Kidney glomerular epithelial cell (primary cell): ENCODE measurements at places on chromosomes 3 and 15.

DNA sequence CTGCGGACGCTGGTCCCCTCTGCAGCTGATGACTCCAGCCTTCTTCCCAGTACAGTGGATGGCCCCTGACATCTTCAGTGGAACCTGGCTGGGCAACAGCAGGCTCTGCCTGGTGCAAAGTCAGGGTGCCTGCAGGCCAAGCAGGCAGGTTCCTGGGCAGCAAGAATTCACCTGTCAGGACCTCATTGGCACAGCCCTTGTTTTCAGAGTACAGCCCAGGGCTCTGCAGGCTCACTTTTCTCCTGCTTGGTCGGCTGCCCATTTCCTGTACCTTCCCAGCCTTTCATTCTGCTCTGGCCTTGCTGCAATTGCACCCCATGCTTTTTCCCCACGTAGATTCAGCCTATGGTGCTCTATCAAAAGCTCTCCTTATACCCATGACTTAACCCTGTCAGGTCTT is 56.0 kb downstream of the LRTM1 start:
- no peak for DNase-seq

DNA sequence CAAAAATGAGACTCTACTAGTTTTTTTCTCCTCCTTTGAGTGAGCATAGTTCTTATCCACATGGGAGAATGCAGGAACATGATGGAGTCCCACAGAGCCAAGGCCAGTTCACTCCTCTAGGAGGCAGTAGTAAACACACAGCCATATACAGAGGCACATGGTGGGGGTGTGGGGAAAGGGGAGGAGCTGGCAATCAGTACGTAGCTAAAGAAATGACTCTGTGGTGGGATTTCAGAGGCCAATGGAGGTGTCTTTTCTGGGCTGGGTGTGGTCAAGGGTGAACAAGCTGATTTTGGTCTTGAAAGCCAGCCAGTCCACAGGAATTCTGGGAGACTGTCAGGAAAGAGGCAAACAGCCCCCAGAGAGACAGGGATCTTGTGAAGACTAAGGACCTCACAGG is 6.6 kb upstream of the RAB11A start:
- no peak for DNase-seq

- DNase-seq: no peak
Measured at GRCh38 chr3:99559196-99559595, 79.2 kb upstream of the COL8A1 start.

DNA sequence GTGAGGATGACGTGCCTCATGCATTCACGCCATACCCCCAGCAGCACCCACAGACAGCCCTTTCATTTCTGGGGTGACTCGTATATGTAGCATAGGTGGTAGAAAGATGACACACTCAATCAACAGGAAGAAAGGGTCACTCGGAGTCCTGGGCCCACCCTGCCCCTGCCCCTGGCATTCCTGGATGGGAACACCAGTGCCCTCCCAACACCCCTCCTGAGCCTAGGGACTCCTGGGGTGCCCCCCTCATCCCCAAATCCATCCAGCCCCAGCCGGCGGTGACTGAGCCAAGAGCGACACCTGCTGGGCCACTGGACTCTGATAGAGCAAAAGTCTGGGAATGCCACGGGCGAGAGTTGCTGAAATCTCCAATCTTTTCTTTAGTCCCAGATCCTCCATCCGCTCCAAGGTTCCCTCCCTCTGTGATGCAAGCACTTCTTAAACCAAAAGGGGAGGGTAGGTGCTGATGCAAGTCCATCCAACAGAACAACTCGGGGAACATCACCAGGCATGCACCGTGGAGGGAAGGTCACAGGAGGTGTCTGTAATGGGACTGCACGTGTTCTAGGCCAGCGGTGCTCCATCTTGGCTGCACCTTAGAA is 31.1 kb downstream of the ACAN start:
- DNase-seq: peak; percentile 14

- DNase-seq: no peak
Measured at GRCh38 chr3:58880182-58880581, 169.6 kb downstream of the CFAP20DC start.
